ENCODE measurements at places on chromosomes 5 and 9.

- DNase-seq: no peak
Observed at GRCh38 chr5:56552612-56553268, 262.6 kb upstream of the MAP3K1 start.

GRCh38 chr5:151298063-151298855, 5.3 kb downstream of the SLC36A3 start:
- DNase-seq: no peak

DNA sequence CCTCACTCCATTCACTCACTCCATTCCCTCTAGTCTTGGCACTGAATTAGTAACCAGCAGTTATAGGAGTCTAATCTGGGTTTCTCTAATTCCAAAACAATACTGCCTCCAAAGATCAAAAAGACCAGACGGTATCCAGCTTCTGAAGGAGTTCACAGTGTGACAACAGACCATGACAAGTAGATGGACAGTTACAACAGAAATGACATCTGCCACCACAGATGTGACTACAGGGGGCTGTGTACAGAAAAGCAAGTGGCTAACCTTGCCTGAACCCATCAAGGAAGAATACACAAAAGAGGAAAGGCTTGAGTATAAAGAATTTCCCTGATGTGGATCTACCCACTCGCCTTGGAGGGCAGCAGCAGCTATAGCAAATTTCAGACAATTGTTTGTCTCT, 112.4 kb downstream of the ACTL7B start:
- no peak for DNase-seq

DNA sequence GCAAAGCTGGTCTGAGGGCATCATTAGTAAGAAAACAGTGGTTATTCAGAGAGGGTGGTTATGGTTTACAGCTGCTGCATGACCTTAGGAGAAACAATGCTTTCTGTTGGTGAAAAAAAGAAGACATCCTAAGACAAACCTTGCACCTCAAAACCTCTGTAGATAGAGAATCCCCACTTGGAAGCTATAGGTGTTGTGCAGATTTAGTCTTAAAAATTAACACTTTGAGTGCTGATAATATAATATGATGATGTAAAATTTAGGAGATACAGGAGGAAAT, 1.4 kb upstream of the PTTG1 start:
- DNase-seq: no peak

DNA sequence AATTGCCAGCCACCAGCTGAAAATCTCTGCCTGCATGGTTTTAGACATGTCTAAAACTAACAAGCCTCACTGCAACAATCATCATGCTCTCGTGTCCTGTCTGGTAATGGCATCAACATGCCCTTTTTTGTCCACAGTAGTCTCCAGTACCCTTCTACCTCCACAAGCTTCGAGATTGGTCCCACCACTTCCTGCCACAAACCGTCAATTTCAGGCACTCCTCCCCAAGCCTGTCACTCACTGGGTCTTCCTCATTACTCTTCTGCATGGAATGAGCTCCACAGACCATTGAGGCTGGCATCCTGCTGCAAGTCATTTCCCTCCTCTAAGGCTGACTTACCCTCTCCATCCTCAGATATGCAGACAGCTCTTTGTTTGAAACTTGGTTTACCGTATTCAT, 9.0 kb downstream of the LPAR1 start:
- no peak for DNase-seq

DNA sequence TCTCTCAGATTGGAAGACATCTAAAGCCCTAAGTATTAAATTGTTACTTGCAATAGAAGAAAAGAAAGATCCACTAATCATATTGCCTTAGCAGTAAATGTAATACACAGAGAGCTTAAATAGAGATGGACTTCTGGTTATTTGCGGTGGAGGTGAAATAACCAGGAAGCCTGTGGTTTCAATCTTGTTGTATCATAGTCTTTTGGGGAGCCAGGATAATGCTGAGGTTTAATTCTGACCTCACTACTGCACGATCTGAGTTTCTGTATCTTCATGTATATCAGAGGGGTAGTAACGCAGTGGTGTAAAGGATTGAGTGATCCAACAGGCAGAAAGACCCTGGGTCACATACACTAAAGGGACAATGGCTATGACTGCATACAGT, 71.7 kb downstream of the ANKRD55 start:
- DNase-seq: no peak

DNA sequence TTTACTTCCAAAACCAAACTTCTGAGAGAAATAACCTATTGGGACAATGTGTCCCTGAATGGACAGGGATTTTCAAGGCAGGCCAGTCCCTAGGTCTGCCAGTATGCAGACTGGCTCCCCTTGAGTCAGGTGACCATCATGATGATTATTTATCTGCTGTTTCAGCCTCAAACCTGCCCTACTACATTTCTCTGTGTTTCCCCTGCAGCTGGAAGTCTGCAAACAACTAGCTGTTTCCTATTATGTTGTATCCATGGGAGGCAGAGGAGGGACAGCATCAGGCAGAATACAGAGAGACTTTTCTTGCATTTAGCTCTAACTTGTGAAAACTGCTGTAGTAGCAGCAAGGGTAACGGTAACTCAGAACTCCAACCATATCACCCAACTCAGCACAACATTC, 36.2 kb upstream of the IFNK start:
- no peak for DNase-seq

DNA sequence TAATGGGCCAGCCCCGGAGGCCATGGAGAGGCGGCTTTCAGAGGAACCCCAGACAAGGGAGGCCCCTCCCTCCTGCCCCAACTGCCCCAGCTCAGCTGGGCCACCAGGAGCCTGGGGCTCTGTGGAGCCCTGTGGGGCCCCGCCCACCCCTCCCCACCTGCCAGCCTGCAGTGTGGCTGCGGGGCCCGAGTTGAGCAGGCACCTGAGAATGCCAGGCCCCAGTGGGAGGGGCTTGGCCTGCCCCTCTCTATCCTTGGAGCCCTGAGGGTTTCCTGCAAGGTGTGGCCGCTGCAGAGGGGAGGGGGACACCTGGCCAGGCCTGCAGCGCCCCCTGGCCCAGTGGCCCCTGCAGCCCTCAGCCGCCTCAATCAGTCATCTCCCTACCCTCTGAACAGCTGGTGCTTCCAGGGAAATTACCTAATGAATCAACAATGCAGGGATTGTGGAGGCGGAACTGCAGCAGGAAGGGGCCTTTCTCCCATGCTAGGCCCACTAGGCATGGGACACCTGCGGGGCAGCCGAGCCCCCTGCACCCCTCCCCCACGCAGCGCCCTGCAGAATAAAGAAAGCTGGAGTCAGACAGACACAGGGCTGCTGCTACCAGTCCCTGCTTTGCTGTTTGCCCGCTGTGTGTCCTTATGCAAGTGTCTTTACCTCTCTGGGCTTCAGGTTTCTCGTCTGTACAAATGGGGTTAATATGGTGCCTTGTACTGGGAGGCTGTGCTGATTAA, 48.0 kb downstream of the LMX1B start:
- no peak for DNase-seq

GRCh38 chr5:121182788-121183490, 668.7 kb upstream of the FTMT start:
- no peak for DNase-seq

DNA sequence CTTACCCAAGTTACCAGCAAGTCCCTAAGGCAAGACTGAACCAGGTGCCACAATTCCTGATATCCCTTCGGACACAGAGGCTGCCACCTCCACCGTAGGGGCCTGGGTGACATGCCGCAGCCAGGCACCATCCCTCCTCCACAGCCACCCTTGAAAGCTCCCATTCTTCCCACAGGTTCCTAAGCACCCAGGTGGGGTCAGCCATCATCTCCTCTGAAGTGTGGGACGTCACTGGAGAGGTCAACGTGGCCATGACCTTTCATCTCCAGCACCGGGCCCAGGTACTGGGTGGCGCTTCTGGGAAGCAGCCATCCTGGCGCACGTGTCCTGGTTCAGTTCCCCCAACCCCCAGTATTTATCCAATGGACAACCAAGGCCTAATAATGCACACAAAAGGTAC, 8.2 kb downstream of the ADGRD2 start:
- DNase-seq: no peak

GRCh38 chr9:126684345-126684744, 70.6 kb downstream of the LMX1B start:
- no peak for DNase-seq

- DNase-seq: no peak
Observed at GRCh38 chr9:8428389-8428788, 628.8 kb upstream of the DMAC1 start.
